Pancreas (tissue), 10 donors: ENCODE measurements at places on chromosomes 5 and 9.

DNA sequence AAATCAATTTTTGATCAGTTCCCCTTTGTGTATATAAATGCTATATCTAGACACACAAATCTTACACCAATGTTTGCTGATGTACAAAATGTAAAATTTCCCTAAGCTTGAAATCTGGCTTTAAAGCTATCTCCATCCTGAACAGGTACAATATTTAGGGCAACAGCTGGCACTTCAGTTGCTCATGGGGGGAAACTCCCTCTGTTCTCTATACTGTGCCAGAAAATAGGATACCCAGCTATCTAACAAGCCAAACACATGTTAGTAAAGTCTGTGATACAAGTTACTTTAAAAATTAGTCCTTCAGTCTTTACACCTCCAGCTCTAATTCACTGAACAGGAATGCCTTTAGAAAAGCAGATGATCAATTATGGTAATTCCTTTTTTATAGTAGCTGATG lies 191.8 kb downstream of the SLF1 start:
- DNase-seq = no peak

GRCh38 chr5:167769846-167770413 lies 521.5 kb upstream of the WWC1 start:
- DNase-seq = no peak

DNA sequence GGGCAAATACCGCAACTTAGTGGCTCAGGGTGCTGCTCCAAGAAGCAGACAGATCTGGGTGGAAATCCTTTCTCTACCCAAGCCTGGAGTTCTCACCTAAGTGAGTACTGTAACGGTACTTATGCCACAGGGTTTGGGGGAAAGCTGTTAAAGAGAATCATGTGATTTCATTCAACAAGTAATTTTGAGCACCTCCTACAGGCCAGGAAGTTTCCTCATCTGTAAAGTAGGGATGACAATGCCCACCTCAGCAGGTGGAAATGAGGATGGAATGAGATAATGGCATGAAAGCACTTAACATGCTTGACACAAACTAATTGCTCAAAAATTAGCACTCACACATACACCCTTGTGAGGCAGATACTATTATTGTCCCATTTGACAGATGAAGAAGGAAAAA lies 114.1 kb downstream of the JAKMIP2 start:
- DNase-seq = no peak

DNA sequence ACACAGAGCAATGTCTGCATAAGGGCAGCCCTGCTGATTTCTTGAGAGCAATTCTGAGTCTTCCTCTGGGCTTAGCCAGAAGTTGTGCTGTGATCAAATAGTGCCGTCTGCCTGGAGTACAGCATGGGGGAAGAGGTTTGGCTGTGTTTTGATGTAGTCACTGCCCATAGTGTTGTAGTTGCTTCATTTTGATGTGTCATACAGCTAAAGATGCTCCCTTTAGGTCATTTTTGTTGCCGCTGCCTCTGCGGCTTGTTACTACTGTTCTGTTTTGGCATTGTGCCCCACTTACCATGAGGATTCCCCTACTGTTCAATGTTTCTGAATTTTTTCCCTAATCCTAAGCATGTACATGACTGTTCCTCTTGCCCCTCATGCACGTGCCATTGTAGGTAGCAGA lies 23.0 kb downstream of the SLC36A1 start:
- no peak for DNase-seq
